ENCODE measurements at places on chromosomes 7 and 10. TPM values are rescaled to one million over a fixed set of nuclear protein-coding genes. Genes with fewer than 3 reads are reported as not detected.

- H3K27ac ChIP-seq = no peak overlapping the region
- H3K27me3 ChIP-seq = no peaks in the 10 kb centered on the region
- no peak for DNase-seq
- H3K36me3 ChIP-seq = peaks cover 1% of the 10 kb centered on the region
- H3K4me1 ChIP-seq = peaks cover 14% of the 10 kb centered on the region
These were observed 57.9 kb upstream of the ITGB1 start for GRCh38 chr10:33015761-33016547.

ACTR3C gene
- total RNA-seq = 8.8 TPM

GRCh38 chr7:7772397-7772821, 54.0 kb upstream of the RPA3 start:
- H3K27ac ChIP-seq = no peak overlapping the region
- peaks cover 19% of the 10 kb centered on the region for H3K4me1 ChIP-seq
- H3K36me3 ChIP-seq = no peaks in the 10 kb centered on the region

- no peak overlapping the region for H3K27ac ChIP-seq
- no peaks in the 10 kb centered on the region for H3K4me1 ChIP-seq
- H3K4me3 ChIP-seq = no peak overlapping the region
- no peaks in the 10 kb centered on the region for H3K36me3 ChIP-seq
- H3K27me3 ChIP-seq = no peaks in the 10 kb centered on the region
These were observed 127.1 kb downstream of the CDK14 start for GRCh38 chr7:90723233-90723632.

Data from activated CD4-positive, alpha-beta memory T cell treated with anti-CD3 and anti-CD28 coated beads for 36 hours (primary cell).